Heart left ventricle (tissue), 16 donors: ENCODE measurements at places on chromosomes 7 and 10. TPM values are rescaled to one million over a fixed set of nuclear protein-coding genes. Genes with fewer than 3 reads are reported as not detected.

Gene ELMO1
- 27.9 TPM for total RNA-seq

Gene RARRES2
- total RNA-seq: 6.0 TPM

Gene UNC5B
- total RNA-seq: 10.9 TPM

Gene ABCC2
- total RNA-seq: not detected

Gene WEE2
- total RNA-seq: not detected

Gene PIP
- not detected for total RNA-seq

Gene GBF1
- total RNA-seq: 48.2 TPM

- DNase-seq: no peak
These were observed 65.6 kb upstream of the CCDC6 start for GRCh38 chr10:59971915-59972314.

DNA sequence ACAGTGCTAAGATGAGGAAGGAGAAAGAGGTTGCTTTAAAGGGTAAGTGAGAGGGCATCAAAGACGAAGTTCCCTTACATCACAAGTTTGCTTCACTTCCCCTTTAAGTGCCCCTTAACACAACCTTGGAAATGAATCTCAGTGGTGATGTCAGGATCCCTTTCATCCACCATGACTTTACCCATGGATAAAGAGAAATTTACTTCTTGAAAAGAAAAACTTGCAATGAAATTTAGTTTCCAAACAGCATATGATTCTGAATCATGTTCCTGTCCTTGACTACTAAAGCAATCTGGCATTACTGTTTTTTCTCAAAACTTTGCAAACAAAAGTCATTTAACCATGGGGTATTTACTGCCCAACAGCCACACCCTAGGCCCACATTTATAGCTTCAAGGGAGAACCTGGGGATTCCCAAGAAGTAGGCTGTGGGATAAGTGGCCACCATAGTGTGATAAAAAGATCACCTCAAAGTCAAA, 135.9 kb downstream of the ITGB8 start:
- no peak for DNase-seq

- DNase-seq: no peak
These were observed 18.5 kb downstream of the PIK3CG start for GRCh38 chr7:106883456-106884026.

GRCh38 chr10:23204773-23205172, 12.7 kb downstream of the PTF1A start:
- no peak for DNase-seq

DNA sequence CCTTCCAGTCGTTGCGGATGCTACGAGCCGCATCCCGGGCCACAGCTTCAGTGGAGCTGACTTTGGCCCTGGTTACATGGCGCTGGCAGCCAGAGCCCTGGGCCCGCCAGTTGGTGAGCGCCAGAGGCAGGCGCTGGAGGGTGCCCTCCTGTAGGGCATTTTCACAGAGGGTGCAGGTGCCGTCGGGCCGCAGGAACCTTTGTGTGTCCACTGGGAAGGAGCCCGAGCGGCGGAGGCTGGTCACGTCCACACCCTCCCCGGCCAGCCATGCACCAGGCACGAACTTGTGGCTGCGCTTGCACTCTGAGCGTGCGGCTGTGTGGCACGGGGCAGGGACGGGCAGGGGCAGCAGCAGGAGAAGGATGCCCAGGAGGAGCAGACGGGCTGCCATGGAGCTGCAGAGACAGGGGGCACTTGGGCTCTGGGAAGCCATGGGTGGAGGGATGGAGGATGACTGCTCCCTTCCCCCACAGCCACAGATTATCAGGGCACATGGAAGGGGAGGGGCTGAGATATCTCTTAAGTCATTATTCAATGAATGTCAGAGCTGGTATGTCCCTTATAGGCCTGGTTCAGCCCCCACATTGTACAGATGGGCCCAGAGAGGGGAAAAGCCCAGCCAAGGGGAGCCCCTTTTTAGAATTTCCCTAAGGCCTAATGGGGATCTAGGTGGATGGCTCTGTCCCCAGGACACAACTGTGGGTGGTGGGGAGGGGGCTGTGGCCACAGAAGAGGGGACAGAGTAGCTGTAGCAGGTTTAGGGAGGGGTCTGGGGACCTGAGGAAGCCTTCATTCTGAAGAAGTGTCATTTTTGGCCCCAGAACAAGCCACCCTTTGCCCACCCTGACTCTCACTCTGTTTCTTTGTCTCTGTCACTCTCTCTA, 1.8 kb downstream of the PRF1 start:
- no peak for DNase-seq

DNA sequence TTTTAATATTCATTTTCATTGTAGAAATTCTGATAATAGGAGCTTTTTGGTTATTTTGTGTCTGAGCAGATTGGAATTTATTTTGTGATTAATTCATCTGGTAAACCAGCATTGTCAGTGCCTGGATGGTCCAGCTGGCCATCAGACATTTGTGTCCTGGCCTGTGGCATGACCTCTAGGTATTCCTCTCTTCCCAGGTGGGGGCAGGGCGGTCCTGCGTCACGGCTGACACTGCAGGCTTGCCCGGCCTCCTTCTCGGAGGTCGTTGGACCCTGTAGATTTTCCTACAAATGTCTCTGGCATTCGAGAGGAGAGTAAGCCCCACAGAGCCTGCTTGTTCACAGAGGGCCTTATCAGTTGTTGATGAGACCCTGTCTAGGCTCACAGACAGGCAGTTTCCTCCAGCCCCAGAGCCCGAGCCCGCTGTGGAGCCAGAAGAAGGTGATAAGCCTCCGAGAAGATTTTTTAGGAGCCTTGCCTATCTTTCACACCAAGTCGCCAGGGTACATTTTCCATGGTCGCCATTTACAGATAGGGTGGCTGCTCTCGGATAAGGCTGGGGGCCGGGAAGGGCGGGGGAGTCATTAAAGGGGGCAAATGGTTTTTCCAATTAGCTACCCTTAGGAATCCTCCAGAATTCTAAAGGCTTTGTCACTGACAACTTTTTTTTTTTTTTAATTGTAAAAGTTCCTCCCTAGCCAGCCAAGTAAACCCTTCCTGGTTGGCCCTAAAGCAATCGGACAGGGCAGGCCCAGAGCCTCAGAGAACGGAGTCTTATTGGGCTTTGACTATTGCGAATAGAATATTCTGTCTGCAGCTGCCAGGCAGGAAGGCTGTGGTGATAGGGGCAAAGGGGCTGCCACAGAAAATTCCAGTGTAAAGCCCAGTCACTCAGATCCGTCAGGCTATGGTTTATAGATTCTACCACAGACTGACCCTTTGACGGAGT, 78.1 kb upstream of the TBX20 start:
- peak; percentile 38 for DNase-seq

DNA sequence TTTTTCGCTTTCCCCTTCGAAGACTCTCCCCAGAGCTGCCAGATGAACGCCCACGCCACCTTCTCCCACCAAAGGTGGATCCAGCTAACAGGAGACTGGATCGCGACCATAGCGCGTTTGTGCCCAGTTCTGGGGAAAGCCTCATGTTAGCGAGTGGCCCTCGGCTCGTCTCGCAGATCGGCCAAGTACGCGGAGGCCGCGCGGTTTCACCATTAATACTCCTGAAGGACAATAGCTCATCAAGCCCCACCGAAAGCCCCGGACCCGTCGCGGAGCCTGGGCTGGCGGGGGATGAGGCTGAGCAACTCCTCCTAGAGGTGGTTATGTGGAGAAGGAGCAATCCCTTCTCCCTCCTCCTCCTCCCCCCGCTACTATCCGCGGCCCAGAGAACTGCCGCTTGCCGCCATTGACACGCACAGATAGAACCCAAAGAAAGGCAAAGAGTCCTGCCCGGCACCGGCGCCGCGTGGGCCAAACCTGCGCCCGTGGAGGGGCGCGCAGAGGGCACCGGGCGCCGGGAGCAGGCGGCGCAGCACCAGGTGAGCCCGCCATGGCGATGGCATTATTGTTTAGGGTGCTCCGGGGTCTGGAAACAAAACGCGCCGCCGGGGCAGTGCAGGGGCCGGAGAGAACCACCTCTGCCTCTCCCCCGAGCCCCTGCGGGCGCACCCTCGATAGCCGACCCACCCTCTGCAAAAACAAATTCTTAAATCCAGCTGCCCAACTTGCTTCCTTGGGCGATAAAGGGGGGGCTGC, at the start of gene MACROH2A2:
Gene MACROH2A2 (plus strand): TSS at position 385 of the 756 bp plus-strand sequence. CDS start 22,813 bp downstream, outside the sequence.
- peak; percentile 64 for DNase-seq

GRCh38 chr7:76281006-76281705, 21.3 kb upstream of the HSPB1 start:
- DNase-seq: no peak

DNA sequence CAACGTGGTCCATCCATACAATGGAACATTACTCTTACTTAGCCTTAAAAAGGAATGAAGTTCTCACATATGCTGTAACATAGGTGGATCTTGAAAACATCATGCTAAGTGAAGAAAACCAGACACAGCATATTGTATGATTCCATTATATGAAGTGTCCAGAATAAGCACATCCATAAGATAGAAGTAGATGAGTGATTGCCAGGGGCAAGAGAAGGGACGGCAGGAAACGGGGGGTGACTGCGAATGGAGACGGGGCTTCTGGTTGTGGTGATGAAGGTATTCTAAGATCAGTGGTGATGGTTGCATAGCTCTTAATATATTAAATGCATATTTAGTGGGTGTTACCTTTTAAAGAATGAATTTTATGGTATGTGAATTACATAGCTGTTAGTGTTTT, 29.8 kb downstream of the UBE3C start:
- DNase-seq: no peak

DNA sequence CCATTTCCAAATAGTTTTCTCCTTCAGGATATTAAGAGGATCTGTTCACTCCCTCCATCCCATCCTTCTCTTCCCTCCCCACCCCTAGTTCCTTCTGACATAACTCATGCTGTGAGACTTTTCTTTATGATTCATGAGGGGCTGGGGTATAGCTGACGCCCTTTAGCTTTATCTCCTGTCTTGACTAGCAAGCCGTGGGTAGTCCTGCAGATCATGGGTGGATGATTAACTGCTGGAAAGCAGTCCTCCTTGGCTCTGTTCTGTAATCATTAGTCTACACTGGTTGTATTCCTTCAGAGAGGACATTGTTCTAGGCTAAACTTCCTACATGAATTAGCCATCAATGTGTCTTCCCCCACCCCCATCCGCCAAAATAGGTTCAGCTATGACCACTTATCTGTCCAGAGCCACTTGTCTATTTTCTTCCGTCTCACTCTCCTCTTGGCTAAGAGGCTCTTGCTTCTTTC, 135.4 kb downstream of the LRRC4 start:
- no peak for DNase-seq

DNA sequence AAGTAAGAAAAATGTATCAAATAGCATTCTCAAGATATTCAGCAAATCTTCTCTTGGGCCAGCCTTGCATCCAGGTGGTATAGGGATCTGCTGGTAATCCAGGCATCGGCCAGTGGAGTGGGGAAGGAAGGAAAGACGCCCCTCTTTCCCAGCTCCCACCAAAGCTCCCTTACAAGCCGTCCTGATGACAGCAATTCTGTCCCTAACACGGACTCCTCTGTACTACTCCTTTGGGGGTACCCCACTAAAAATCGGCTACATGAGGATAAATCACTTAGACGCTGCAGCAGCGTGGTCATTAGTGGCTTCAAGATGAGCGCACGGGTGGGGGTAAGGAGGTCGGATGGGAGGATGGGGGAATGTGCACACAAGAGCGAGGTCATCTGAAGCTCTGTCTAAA, 24.7 kb upstream of the NUB1 start:
- DNase-seq: no peak

- no peak for DNase-seq
These were observed 133.4 kb upstream of the CSTF2T start for GRCh38 chr10:51832652-51833383.

GRCh38 chr7:130363026-130363847, 17.1 kb upstream of the CPA1 start:
- DNase-seq: no peak

- no peak for DNase-seq
These were observed 535.8 kb downstream of the PTPRN2 start for GRCh38 chr7:158051776-158052175.

- DNase-seq: no peak
These were observed 156.0 kb downstream of the SEMA3D start for GRCh38 chr7:85030893-85031292.

- no peak for DNase-seq
These were observed 21.2 kb downstream of the IFIT3 start for GRCh38 chr10:89348975-89349374.
